ENCODE measurements at places on chromosomes 12 and 14.

DNA sequence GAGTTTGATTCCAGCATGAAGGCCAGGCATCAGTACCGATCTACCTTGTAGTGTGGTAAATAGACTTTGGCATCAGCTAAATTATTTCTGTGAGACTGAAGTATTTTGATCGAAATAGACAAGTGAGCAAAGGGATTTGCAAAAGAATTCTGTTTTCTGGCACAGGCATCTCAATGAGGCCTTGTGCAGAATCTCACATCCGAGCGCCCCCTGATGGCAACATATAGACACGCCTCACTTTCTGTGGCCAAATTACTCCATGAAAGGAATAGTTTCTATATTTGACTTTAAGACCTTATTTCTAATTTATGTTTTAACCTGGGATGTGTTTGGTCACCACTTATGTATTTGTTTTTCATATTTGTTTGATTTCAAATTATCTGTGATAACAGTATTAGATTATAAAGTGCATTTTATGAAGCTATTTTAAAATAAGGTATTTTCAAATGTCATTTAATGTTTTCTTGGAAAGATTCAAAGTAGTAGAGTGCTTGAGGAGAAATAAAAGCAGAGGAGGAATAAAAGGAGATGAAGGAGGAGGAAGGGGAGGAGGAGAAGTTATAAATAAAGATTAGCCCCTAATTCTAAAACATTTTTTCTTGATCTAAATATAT, 731.9 kb downstream of the NRXN3 start:
- peak; percentile 17 for DNase-seq

DNA sequence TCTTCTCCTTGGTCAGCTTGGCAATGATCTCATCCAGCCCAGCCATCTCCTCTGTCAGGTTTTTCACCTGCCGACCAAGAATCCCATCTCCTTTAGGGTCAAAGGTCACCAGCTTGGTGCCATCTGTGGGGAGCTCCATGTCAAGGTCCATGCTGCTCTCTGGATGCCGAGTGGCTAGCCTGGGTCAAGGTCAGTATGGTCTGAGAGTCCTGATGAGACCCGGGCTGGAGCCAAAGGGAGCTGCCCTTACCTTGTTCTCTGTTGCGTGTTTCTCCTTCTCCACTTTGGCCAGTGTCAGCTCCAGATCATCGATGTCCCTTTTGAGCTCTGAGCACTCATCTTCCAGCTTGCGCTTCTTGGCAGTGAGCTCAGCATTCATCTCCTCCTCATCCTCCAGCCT, 11.8 kb downstream of the MYH7 start:
- no peak for DNase-seq

- no peak for DNase-seq
These were observed 127.9 kb downstream of the CACNA1C start for GRCh38 chr12:2180737-2181082.

- DNase-seq, result no peak
These were observed 33.1 kb downstream of the SYNDIG1L start for GRCh38 chr14:74392616-74393570.

DNA sequence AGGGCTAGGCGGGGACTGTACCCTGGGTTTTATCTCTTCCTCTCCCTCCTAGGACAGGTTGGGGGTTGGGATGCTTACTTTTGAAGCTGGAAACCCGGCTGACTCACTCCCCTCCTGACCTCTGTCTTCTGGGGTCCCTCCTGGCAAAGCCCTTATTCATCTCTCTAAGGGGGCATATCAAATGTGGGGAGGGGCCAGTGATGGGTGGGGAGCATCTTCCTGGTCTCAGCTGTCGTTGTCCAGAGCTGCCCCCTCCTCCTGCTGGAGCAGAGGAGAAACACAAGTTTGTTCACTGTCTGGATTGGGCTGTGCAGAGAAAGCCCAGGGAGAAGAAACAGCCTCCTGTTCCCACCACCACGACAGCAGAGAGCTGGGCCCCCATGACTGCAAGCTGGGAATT, 85.8 kb downstream of the TNFAIP2 start:
- DNase-seq, result no peak

DNA sequence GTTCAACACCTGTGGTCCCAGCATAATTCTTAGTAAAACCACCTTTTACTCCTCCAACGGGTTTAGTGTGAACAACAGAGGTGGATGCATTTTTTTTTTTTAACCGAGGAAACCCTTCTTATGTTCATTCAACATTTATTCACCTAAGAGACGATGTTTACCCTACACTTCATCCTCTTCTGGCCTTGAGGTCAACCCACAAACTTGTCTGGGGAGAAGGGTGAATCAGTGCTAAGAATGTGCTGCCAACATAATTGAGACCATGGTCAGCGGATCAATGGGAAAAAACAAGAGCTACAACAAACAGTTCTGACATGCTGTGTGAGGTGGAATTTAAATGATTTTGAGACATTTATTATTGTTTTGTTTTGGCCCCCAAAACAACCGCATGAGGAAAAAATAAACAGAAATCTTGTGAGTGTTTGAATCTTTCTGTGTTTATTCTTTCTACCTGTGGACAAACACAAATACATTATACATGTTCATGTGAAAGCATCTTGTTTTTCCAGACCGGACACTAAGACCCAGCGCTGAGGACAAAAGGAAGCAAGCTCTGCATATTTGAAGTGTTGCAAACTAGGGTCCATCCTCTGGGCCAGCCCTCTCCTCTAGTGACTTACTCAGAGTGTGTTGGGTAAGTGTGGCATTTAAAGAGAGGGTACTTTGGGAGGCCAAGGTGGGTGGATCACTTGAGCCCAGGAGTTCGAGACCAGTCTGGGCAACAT, 5.1 kb upstream of the USP30 start:
- no peak for DNase-seq

- DNase-seq, result peak; percentile 99
These were observed 125.8 kb downstream of the KTN1 start for GRCh38 chr14:55705651-55706364.

DNA sequence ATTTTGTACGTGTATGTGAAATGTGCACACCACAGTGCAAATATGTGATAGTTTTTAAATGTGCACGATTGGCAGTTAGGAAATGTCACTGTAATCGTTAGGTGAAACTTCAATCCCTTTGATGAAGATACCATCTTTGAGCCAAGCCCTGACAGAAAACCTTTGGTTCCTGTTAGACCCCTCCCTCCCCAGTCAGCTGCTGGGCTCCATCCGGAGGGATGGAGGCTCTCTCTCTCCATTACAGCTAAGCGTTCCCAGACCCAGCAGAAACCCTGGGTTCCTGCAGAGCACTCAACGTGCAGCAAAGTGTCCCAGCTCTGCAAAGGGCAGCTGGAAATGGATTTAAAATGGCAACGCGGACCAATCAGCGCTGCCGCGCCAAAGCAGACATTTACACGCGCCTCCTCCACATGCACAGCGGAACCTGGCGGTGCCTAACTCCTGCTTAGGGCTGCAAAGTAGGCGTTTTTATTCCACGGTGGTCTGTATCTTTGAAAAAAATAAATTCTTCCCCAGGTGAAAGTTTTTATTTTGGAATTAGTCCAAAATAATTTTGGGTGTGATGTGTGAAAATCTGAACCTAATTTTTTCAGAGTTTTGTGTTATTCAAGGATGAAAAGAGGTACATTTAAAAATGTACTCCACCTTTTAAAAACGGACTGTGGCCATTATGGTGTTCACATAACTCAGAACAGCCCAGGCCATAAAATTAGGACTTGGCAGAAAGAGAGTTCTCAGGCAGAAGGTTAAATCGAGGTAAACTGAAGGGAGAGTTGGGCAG, 1.4 kb upstream of the HMGA2 start:
- no peak for DNase-seq

- no peak for DNase-seq
These were observed 61.3 kb downstream of the KITLG start for GRCh38 chr12:88518863-88519403.

DNA sequence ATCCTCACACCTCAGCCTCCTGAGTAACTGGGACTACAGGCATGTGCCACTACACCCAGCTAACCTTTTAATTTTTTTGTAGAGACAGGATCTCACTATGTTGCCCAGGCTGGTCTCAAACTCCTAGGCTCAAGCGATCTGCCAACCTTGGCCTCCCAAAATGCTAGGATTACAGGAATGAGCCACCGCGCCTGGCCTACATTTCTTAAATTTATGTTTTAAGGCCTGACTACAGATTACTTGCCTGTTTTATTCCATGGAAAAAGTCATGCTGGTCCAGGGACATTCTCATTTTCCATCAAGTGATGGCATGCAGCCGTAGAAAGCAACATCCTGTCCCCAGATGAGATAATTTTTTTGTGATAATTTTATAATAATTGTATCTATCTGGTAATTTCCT, 6.1 kb downstream of the CD9 start:
- no peak for DNase-seq

DNA sequence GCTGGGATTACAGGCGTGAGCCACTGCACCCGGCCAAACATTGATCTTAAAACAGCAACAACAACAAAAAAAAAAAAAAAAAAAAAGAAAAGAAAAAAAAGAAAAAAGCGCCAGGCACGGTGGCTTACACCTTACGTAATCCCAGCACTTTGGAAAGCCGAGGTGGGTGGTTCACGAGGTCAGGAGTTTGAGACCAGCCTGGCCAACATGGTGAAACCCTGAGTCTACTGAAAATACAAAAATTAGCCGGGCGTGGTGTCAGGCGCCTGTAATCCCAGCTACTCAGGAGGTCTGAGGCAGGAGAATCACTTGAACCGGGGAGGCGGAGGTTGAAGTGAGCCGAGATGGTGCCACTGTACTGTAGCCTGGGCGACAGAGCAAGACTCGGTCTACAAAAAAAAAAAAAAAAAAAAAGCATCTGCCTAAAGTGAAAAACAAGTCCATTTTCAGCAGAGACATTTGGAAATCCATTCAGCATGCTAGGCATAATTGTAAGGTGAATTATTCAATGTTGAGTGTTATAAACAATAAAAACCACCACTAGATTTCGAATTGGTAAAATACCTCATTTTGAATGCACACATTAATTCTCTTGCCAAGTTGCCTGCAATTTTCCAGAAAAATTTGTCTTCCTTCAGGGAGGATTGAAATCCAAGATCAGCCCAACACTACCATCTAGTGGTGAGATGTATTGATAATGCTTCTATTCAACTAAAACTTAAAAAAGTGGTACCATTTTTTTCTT, 8.0 kb upstream of the CERS5 start:
- DNase-seq, result peak; percentile 81

DNA sequence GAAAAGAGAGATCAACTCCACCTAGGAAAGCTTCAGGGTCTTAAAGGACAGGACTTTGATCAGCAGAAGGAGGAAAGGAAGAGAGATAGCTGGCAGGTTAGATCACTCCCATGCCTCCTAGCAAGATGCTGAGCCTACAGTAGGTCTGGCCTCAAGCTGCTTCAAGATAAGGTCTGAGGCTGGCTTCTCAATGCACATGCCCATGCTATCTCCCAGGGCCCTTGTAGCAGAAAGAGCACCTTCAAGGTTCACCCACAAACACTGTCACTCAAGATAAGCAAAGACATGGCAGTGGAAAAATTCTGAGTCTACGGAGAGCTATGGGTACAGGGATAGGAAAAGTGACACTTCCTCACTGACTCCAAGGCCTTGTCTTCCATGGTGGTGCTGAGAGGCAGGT, 14.3 kb downstream of the REM2 start:
- DNase-seq, result no peak
